ENCODE measurements at places on chromosomes 1 and 21. TPM values are rescaled to one million over a fixed set of nuclear protein-coding genes. Genes with fewer than 3 reads are reported as not detected.

- no peak overlapping the region for H3K4me3 ChIP-seq
- no peak for DNase-seq
- H3K27me3 ChIP-seq = peaks cover 39% of the 10 kb centered on the region
- H3K4me1 ChIP-seq = peaks cover 5% of the 10 kb centered on the region
- H3K36me3 ChIP-seq = no peaks in the 10 kb centered on the region
Measured at GRCh38 chr1:151729157-151729965, 8.0 kb downstream of the RIIAD1 start.

- DNase-seq = no peak
- H3K4me3 ChIP-seq = no peak overlapping the region
- no peak overlapping the region for H3K27ac ChIP-seq
- no peaks in the 10 kb centered on the region for H3K36me3 ChIP-seq
Measured at GRCh38 chr1:44616991-44617702, 57.1 kb downstream of the TMEM53 start.

- peaks cover 3% of the 10 kb centered on the region for H3K36me3 ChIP-seq
- no peak for DNase-seq
- H3K27me3 ChIP-seq = no peaks in the 10 kb centered on the region
- H3K4me1 ChIP-seq = peaks cover 2% of the 10 kb centered on the region
- no peak overlapping the region for H3K4me3 ChIP-seq
- H3K27ac ChIP-seq = no peak overlapping the region
Measured at GRCh38 chr1:236269439-236269838, 12.3 kb downstream of the ERO1B start.

- H3K4me1 ChIP-seq = no peaks in the 10 kb centered on the region
- H3K27ac ChIP-seq = no peak overlapping the region
- DNase-seq = no peak
- no peaks in the 10 kb centered on the region for H3K36me3 ChIP-seq
Measured at GRCh38 chr1:245566134-245566533, 411.3 kb downstream of the KIF26B start.

GRCh38 chr1:235102993-235103411 lies 25.6 kb downstream of the TOMM20 start:
- peak overlapping the region; percentile 60 for H3K4me3 ChIP-seq
- H3K4me1 ChIP-seq = peaks cover 39% of the 10 kb centered on the region
- no peak for DNase-seq
- peaks cover 5% of the 10 kb centered on the region for H3K27me3 ChIP-seq
- H3K36me3 ChIP-seq = peaks cover 18% of the 10 kb centered on the region

- no peaks in the 10 kb centered on the region for H3K36me3 ChIP-seq
- H3K4me1 ChIP-seq = no peaks in the 10 kb centered on the region
- DNase-seq = no peak
- no peak overlapping the region for H3K27ac ChIP-seq
- H3K27me3 ChIP-seq = peaks cover 2% of the 10 kb centered on the region
- no peak overlapping the region for H3K4me3 ChIP-seq
Measured at GRCh38 chr1:232166942-232167341, 463.0 kb downstream of the SIPA1L2 start.

DNA sequence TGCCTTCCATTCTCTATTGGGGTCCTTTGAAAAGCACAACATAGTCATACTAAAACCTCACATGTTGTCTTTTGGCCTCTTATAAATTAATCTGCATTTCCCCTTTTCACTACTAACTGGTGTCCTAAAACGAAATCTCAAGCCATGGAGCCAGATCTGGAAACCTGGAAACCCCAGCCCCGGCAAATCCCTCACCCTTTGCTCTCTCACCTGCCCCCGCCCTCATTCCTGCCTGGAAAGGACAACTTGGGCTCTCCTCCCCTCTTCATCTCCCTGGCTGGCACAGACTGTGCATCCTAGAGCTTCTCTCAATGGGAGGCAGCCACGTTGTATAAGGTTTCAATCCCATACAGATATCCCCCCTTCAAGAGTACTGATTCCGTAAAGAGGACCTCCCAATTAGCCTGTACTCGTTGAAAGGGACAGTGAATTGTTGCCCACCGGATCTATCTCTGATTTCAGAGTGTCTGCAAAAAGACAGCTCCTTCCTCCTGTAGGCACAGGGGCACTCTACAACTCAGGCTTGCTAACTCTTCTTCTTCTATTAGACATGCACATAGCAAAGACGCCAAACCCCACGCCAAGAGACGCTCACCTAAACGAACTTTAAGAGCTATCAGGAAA lies 1.4 kb downstream of the DUSP10 start:
- no peaks in the 10 kb centered on the region for H3K27me3 ChIP-seq
- H3K36me3 ChIP-seq = peaks cover 41% of the 10 kb centered on the region
- peaks cover 45% of the 10 kb centered on the region for H3K4me1 ChIP-seq
- no peak overlapping the region for H3K4me3 ChIP-seq
- no peak for DNase-seq

DNA sequence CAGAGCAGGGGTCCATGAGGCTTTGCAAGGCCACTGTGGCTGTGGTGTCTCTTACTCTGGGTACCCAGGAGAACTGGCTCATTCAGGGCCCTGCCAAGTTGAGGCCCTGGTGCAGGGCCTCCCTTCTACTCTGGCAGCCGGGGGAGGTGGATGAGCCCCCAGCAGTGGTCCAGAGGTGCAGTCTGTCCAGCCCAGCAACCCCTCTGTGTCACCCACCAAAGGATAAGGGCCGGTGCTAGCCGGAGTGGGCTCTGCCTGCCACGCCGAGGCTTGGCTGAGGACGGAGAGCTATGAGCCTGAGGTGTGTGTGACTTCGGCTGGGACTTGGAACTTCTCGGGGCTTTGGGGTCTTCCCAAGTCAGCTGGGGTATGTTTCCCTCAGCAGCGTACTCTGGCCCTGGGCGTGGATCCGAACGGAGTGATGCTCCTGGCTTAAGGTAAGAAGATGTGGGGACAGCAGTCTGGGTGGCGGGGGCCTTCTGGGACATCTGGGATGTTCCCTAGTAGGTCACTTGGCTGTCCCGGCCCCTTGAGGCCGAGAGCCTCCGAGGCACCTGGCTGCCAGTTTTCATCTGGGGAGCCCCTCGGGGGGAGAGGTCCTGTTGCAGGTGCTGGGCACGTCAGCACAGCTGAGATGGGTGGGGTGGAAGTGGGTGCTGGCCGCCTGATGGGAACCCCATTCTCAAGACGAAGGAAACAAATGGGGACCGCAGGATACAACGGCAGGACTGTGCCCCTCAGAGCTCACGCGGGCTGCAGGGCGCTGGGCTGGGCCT lies 25.9 kb downstream of the RUNX3 start:
- peaks cover 27% of the 10 kb centered on the region for H3K36me3 ChIP-seq
- no peaks in the 10 kb centered on the region for H3K27me3 ChIP-seq
- peaks cover 11% of the 10 kb centered on the region for H3K4me1 ChIP-seq
- no peak overlapping the region for H3K27ac ChIP-seq

- H3K4me3 ChIP-seq = no peak overlapping the region
- H3K36me3 ChIP-seq = no peaks in the 10 kb centered on the region
- no peaks in the 10 kb centered on the region for H3K27me3 ChIP-seq
- no peak overlapping the region for H3K27ac ChIP-seq
Measured at GRCh38 chr1:232144696-232145230, 485.2 kb downstream of the SIPA1L2 start.

- no peak overlapping the region for H3K27ac ChIP-seq
- H3K4me1 ChIP-seq = no peaks in the 10 kb centered on the region
- DNase-seq = no peak
- H3K36me3 ChIP-seq = peaks cover 2% of the 10 kb centered on the region
- peaks cover 12% of the 10 kb centered on the region for H3K27me3 ChIP-seq
Measured at GRCh38 chr1:45275054-45275453, 51.6 kb upstream of the HPDL start.

DNA sequence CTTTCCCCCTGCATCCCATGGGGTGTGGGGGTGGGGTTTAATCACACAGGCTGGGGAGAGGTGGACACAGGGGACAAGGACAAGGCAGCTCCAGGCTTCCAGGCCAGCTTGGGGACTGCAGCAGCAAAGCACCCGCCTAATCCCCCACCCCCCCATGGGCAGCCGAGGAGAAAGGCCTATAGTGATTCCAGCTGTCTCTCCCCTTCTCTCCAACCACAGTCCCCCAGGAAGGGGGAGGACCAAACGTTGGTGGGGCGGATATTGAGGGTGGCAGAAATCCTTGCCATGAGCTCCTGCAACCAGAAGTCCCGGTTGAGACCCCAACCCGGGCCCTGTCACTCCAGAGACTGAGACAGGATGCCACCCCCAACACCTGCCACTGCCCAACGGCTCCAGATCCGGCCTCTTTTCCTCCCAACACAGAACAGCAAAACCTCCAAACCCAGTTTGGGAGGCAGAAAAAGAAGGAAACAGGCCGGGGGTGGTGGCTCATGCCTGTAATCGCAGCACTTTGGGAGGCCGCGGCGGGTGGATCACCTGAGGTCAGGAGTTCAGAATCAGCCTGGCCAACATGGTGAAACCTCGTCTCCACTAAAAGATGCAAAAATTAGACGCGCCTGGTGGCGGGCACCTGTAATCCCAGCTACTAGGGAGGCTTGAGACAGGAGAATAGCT lies 1.7 kb downstream of the EPHA2 start:
- peaks cover 23% of the 10 kb centered on the region for H3K4me1 ChIP-seq
- no peak for DNase-seq
- no peak overlapping the region for H3K27ac ChIP-seq
- H3K27me3 ChIP-seq = peaks cover 59% of the 10 kb centered on the region
- no peaks in the 10 kb centered on the region for H3K36me3 ChIP-seq

GRCh38 chr1:90989990-90990389 lies 31.8 kb downstream of the ZNF644 start:
- H3K27me3 ChIP-seq = no peaks in the 10 kb centered on the region
- no peak overlapping the region for H3K4me3 ChIP-seq
- H3K36me3 ChIP-seq = peaks cover 83% of the 10 kb centered on the region
- no peak overlapping the region for H3K27ac ChIP-seq

- H3K27me3 ChIP-seq = peaks cover 3% of the 10 kb centered on the region
- H3K36me3 ChIP-seq = no peaks in the 10 kb centered on the region
- H3K4me3 ChIP-seq = no peak overlapping the region
- no peak for DNase-seq
- no peaks in the 10 kb centered on the region for H3K4me1 ChIP-seq
- H3K27ac ChIP-seq = no peak overlapping the region
Measured at GRCh38 chr1:236753516-236753915, 41.6 kb upstream of the MTR start.

- DNase-seq = no peak
- peaks cover 2% of the 10 kb centered on the region for H3K36me3 ChIP-seq
- no peak overlapping the region for H3K27ac ChIP-seq
- H3K4me3 ChIP-seq = no peak overlapping the region
- peaks cover 13% of the 10 kb centered on the region for H3K4me1 ChIP-seq
- H3K27me3 ChIP-seq = no peaks in the 10 kb centered on the region
Measured at GRCh38 chr1:70906800-70907199, 140.8 kb downstream of the PTGER3 start.

DNA sequence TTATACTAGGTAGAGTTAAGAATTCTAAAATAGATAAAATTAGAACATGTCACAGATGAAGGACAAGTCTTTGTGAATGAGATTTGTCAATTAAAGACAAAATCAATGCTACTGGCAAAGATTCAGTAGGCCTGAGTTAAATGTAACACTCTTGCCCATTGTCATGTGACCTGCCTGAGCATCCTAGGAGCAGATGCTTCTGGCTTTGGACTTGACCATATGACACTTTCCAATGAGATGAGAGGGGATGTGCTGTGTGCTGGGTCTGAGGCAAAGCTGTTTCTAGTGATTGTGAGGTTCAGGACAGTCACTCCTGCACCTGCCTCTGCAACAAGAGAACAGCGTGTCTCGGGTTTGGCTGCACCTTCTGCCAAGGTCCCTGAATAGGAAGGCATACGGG lies 144.9 kb downstream of the HIVEP3 start:
- DNase-seq = no peak
- no peak overlapping the region for H3K4me3 ChIP-seq
- peaks cover 2% of the 10 kb centered on the region for H3K36me3 ChIP-seq
- H3K4me1 ChIP-seq = no peaks in the 10 kb centered on the region

GRCh38 chr1:47471163-47471562 lies 33.3 kb downstream of the FOXD2 start:
- H3K4me3 ChIP-seq = no peak overlapping the region
- no peaks in the 10 kb centered on the region for H3K4me1 ChIP-seq
- DNase-seq = no peak
- no peak overlapping the region for H3K27ac ChIP-seq
- H3K27me3 ChIP-seq = peaks cover 10% of the 10 kb centered on the region

GRCh38 chr1:3352299-3352951 lies 102.0 kb upstream of the ARHGEF16 start:
- no peaks in the 10 kb centered on the region for H3K27me3 ChIP-seq
- H3K36me3 ChIP-seq = no peaks in the 10 kb centered on the region
- no peaks in the 10 kb centered on the region for H3K4me1 ChIP-seq
- no peak overlapping the region for H3K27ac ChIP-seq
- DNase-seq = no peak

- H3K27me3 ChIP-seq = peaks cover 9% of the 10 kb centered on the region
- no peak for DNase-seq
- no peak overlapping the region for H3K27ac ChIP-seq
- no peaks in the 10 kb centered on the region for H3K36me3 ChIP-seq
- no peaks in the 10 kb centered on the region for H3K4me1 ChIP-seq
- H3K4me3 ChIP-seq = no peak overlapping the region
Measured at GRCh38 chr1:208418667-208419066, 174.5 kb upstream of the PLXNA2 start.

GRCh38 chr1:202807451-202807925 lies 733 bp downstream of the KDM5B start:
- H3K27me3 ChIP-seq = peaks cover 11% of the 10 kb centered on the region
- peak overlapping the region; percentile 96 for H3K4me3 ChIP-seq
- DNase-seq = peak; percentile 65

- no peak overlapping the region for H3K4me3 ChIP-seq
- H3K27me3 ChIP-seq = no peaks in the 10 kb centered on the region
- no peaks in the 10 kb centered on the region for H3K4me1 ChIP-seq
- peaks cover 11% of the 10 kb centered on the region for H3K36me3 ChIP-seq
- H3K27ac ChIP-seq = no peak overlapping the region
Measured at GRCh38 chr1:97806996-97807520, 113.8 kb downstream of the DPYD start.

DNA sequence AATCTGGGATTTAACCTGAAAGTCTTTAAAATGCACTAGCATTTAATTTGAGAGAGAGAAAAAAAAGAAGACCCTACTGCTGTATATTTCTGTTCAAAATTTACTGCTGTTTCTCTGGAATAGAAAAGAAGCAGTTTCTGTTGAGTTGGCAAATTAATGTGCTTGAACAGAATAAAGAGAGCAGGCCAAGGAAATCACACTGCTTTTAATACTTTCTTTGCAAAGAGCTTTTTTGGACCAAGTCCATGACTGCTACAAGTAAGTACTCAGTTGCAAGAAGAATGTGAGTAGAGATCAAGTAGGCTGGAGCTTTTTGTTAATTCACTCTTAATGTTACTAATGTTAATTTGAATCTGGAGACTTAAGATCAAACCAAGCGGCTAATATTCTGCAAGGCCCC lies 336.2 kb upstream of the SGIP1 start:
- DNase-seq = no peak
- H3K4me1 ChIP-seq = no peaks in the 10 kb centered on the region
- H3K36me3 ChIP-seq = no peaks in the 10 kb centered on the region
- H3K4me3 ChIP-seq = no peak overlapping the region
- no peak overlapping the region for H3K27ac ChIP-seq

MRPS15 gene
- 86.1 TPM for total RNA-seq

CYP2J2 gene
- 3.6 TPM for total RNA-seq

PLXNA2 gene
- total RNA-seq = 2.1 TPM

KIF21B gene
- 143 TPM for total RNA-seq

CDCA8 gene
- 67.0 TPM for total RNA-seq

SPTA1 gene
- total RNA-seq = not detected

CD84 gene
- total RNA-seq = 58.5 TPM

GIPC2 gene
- 0.74 TPM for total RNA-seq

Measured in activated naive CD8-positive, alpha-beta T cell treated with anti-CD3 and anti-CD28 coated beads, Interleukin-2, amount 10 ng/mL, durations not matched to agents 7 days and 5 days (primary cell).